ENCODE measurements at places on chromosomes 16 and 17.

DNA sequence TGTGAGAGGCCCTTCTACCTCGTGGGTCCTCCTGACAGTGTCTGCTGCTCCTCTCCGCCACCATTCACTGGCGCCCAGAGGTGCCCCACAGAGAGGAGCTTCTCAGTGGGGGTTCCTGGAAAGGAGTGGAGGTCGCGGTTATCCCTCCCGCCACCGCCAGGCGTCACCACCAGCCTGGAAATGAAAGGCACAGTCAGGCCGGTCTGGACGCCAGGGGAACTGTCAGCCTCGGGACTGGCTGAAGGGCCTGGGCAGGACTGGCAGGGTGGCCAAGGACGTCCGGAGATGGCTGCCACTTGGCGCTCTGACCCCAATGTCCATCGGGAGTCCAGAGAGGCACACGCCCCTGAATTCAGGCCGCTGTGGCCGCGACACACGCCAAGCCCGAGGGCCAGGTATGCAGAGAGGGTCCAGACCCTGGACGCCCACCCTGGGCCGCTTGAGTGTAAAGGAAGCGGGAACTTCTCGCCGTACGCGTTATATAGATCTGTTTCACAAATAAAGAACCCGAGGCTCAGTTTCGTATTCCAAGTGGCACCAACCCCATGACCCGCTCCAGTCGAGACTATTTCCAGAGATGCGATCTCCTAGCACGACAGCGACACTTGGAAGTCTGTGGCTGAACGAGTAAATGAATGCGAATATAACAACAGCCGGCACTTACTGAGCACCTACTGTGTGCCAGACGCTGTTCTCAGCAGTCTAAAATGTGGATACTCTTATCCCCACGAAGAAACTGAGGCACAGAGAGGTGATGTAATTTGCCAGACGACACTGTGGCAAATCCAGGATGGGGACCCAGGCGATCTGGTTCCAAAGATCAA lies 7.6 kb upstream of the NXPH3 start:
- DNase-seq, result peak; percentile 77

GRCh38 chr16:87335625-87336433 lies 18.6 kb upstream of the C16orf95 start:
- no peak for DNase-seq

GRCh38 chr17:73956595-73957465 lies 246.6 kb upstream of the RPL38 start:
- DNase-seq, result peak; percentile 33

DNA sequence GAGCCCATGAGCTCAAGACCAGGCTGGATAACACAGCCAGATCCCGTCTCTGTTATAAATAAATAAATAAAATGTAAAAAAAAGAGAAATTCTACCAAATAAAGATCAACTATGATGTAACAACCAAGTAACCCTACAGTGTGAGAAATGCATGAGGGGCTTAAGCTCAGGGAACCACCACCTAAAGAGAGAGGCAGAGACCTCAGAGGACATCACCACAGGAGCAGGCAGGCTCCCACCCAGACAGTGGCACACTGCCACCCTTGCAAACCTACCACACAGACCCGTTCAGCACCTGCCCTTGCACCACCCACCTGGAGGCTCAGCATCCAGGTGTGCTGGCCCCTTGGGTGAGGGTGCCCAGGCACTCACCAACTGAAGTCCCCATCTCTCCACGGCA lies 45.6 kb downstream of the ANKRD11 start:
- no peak for DNase-seq

DNA sequence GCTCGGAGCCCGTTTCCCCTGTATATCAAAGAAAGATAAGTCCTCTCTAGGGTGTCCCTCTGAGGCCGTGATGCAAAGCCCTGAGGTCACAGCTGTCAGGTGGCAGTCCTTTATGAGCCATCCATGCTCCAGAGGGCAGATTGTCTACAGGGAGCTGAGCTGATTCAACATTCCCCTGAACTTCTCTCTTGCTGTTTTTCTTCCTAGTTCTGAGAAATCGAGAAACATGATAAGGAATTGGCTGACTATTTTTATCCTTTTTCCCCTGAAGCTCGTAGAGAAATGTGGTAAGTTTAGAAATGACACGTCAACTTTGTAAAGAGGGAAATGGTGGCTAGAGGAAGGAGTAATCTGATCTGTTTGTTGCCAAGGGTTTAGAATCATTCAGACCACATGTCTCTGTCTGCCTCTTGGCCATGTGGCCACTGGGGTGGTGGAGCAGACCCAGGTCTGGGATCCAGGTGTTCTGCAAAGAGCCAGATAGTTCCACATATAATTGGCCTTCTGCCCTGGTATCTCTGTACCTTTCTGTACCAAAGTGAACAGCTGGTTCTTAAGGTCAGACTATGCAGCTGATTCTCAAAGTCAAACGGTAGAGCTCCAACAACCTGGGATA lies 3.5 kb downstream of the CTNS start:
- no peak for DNase-seq

DNA sequence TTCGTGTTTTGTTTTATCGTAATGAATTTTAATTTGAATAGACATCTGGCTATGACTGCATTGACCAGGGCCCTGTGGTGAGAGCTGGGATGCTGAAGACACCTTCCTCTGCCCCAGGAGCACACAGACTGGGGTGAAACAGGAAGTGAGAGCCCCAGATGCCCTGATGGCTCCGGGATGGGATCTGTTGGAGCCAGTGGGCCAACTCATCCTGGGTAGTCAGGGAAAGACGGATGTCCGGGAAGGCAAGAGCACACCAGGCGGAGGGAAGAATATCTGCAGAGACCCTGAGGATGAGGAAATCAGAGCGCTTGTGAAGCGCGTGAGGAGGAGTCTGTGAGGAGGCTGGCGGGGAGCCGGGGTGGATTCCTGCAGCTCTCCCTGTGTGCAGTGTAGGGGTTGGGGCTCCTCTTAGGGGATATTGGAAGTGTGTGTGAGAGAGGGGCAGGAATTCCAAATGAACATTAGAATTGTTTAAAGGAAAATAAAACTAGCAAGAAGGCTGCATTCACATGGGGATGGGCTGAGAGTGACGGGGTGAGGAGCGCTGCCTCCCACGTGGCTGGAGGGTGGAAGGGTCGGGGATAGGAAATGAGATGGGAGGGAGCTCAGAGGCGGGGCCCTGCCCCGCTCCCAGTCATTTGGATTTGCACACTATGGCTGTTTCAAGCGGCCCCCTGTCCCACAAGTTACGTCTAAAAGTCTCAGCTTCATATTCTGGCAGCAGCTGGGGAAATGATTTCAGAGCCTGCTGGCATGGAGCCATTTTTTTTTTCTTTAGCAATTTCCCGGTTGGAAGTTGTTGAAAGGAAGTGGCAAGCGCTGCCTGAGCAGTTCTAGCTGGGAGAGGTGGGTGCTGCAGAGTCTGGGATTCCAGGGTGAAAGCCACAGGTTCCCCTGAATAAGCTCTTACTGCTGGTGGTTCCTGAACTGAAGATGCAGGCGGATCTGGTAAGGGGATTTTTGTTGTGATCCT lies 71.2 kb upstream of the LGALS9 start:
- no peak for DNase-seq

DNA sequence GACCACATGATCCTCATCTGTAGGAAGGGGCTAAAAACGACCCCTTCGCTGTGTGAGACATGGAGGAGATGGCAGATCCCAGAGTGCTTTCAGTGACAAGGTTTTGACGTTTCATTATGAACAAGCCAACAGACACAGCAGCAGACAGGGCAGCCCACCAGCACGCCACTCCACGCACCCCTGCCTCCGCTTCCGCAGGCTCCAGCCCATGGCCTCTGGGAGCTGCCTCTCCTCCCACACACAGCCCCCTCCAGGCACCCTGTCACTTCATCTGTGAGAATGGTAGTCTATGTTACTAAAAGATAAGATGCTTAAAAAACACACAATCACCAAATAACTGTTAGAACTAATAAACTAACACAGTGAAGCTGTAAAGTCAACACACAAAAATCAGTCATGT lies 12.3 kb upstream of the ADCY7 start:
- no peak for DNase-seq

- no peak for DNase-seq
Measured at GRCh38 chr16:27448532-27449433, 46.8 kb downstream of the IL21R start.

GRCh38 chr17:32927201-32927723 lies 691 bp upstream of the TMEM98 start:
- no peak for DNase-seq

DNA sequence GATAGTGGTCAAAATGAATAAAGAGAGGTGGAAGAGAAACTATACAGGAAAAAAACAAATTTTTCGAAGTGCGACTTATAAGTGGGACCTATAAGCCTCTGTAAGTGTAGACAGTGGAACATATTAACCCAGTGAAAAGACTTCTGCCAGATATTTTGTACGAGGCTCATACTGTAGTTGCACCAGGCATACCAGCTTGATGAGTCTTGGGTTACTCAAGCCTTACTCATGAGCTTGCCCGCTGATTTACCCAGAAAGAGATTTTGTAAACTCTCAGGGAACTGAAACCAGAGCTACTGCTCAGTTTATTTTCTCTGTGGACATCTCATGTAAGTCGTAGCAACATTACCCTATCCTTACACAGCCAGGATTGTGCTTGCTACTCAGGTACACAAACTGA lies 708.0 kb upstream of the SOX9 start:
- no peak for DNase-seq

Measured in activated CD4-positive, alpha-beta T cell treated with anti-CD3 and anti-CD28 coated beads, Interleukin-2, amount 50 U/mL, for 4 hours (primary cell).